Left renal pelvis (tissue), 4 donors: ENCODE measurements at places on chromosomes 3 and 15. TPM values are rescaled to one million over a fixed set of nuclear protein-coding genes. Genes with fewer than 3 reads are reported as not detected.

DNA sequence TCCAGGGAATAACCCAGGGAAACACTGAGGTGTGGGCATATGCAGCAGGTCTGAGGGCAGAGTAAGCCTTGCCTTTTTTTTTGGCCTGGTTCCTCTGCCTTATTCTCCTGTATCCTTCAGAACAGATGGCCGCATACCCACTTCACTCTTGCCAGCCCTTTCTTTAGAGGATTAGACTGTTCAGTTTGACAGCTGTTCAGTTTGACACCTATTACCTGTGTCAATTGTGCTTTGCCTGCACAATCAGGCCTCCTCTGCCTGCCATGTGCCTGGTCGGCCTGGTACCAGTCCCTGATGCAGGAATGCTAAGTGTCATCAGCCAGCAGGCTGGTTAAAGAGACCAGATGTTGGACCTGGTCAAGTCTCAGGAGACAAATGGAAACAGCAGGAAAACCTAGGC lies 22.3 kb downstream of the TM6SF1 start:
- DNase-seq = no peak

GRCh38 chr15:39172380-39173281 lies 408.2 kb upstream of the THBS1 start:
- DNase-seq = no peak

GRCh38 chr3:57805266-57805665 lies 49.2 kb downstream of the SLMAP start:
- no peak for DNase-seq

Gene TIMP4
- 0.93 TPM for polyA plus RNA-seq

DNA sequence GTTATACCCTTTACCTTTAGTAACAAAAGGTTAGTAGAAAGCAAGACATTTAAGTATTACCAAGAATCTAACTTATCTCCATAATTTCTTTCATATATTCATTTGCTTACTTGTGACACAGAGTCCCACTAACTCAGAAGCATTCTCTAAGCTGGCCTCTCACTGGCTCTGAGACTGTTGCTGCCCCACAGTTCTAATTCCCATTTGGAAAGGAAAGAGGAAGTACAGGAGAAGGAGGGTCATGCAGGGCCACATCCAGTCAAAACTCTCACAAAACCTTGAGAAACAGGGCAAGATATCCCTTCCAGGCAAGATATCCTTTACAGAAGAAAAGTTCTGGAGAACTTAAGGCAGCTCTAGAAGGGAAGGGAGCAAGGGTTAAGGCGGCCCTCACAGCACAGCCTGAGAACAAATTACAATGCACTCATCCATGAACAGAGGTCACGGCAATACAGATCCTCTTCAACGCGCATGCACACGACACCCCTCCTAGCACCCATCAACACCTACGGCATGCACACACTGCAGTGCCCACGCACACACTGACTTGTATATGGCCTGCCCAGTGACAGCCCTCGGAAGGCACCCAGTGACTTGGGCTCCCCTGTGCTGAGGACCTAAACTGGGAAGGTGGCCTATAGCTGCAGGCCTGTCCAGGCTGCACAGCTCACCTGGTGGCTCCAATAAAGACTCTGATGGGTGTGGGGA lies 13.0 kb upstream of the MYO5C start:
- DNase-seq = no peak
